ENCODE measurements at places on chromosomes 16 and 17.

GRCh38 chr17:45437465-45438283 lies 5.0 kb upstream of the ARHGAP27 start:
- no peak for DNase-seq

- no peak for DNase-seq
These were observed 1.2 kb downstream of the SNX20 start for GRCh38 chr16:50679676-50680555.

DNA sequence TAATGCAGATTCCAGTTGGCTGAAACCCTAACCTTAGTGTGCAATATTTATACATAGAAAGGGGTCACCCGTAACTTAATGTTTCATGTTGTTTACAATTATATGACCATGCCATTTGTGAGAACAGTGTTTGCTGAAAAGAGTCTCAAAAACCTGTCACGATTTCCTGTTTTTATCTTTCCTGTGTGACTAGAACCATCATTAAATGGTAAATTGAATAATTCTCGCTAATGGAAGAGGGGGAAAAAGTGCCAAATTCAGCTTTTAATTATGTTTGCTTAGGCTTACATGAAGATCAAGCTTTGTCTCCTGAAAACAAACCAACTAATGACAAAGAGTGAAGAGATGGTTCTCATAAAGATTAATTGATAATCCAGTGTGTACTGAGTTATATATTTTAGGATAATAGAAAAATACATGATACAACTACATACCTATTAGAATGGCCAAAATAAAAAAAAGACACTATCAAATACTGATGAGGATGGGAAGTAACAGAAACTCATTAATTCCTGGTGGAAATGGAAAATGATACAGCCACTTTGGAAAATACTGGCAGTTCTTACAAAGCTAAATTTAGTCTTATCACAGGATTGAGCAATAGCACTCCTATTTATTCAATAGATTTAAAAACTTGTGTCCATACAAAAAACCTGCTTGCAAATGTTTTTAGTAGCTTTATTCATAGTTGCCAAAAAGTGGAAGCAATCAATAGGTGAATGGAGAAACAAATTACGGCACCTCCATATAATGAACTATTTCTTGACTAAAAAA lies 141.7 kb downstream of the CDK5R1 start:
- DNase-seq: no peak

DNA sequence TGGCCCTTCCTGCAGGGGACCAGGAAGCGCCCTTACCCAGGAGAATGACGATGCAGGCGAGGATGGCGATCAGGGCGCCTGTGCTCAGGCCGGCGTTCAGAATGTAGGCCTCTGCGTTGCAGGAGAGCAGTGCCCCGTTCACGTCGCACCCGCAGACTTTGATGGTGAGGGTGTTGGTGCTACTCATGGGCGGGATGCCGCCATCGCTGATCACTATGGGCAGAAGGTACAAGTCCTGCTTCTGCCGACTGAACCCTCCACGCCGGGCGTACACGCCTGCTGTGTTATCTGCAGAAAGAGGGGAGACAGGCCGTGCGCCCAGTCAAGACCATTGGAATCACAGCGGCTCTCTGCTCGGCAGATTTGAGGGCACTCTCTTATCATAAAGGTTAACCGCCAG lies 171.1 kb downstream of the CDH11 start:
- no peak for DNase-seq

- no peak for DNase-seq
These were observed 3.4 kb downstream of the DNAJA2 start for GRCh38 chr16:46970089-46970488.

GRCh38 chr16:67396159-67397035 lies 3.1 kb upstream of the TPPP3 start:
- DNase-seq: no peak

- no peak for DNase-seq
These were observed 9.7 kb upstream of the TNS4 start for GRCh38 chr17:40511136-40511535.

DNA sequence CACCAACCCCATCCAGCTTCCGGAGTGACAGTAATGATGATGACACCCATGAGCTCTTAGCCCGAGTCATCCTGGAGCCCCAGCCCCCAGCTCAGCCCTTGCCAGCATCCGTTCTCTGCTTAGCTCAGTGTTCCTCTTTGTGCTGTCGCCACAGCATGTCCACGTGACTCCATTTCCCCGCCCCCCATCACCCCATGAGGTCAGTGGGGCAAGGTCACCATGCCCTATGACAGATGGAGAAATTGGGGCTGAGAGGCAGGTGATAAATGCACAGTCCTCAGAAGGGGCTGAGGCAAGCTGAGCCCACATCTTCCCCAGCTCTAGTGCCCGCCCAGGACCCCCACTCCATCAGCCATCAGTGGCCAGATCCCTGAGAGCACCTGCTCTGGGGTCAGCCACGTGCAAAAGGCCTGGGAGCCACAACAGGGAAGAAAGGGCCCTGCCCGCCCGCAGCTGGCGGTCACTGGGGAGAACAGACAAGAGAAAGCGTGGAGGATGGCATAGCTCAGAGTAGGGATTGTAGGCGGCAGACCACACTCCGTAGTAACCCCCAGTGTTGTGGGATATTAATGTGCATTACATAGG lies 17.1 kb downstream of the ITGB4 start:
- DNase-seq: no peak

DNA sequence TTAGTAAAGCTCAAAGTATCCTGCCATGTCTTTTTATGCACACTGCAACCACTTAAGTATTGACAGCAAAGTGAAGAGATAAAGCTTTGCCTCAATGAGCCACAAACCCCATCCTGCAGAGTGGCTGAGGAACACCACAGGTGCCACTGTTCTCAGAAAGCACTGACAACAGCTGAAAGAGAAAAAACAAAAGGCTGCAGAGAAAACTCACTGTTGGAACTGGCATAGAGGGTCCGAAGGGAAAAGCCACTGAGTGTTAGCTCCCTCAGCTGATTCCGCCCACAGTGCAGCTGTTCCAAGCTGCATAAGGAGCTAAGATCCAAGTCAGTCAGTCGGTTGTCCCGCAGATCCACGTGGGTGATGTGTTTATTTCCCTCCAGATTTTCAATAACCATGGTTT lies 48.3 kb downstream of the PHLPP2 start:
- DNase-seq: no peak

DNA sequence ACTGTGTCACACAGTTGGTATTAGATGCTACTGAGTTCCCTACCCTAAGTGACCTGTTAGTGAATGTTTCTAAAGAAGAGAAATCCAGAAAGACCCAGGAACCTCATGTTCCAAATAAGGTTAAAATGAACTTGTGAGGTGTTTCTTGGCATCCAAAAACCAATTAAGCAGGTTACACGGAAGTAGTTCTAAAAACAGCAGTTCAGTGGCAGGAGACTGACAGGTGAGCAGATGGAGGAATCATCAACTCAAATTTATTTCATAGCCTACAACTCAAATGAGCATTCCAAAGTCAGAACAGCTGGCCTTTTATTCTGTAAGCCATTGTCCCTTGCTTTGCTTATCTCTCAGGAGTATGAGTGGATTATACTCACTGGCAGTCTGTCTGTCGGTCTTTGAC lies 188.3 kb downstream of the IRX3 start:
- DNase-seq: no peak

DNA sequence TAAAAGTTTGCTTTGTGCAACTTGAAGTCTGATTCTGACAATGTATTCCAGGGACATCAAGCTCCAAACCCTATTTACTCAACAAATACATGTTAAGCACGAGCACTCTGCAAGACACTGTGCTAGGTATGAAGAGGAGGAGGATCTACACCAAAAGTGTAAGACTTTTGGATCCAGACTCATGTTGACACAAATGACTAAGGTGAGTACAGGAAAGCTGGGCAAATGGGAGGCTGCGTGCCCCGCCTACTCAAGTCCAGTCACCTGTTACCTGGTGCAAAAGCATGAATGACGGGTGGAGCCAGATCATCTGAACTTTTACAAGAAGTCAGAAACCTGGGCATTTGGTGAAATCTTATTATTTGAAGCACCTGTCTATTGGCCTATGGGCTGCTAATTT lies 120.7 kb downstream of the ABCC12 start:
- no peak for DNase-seq

- DNase-seq: no peak
These were observed 47.7 kb downstream of the TUBD1 start for GRCh38 chr17:59844884-59845594.

DNA sequence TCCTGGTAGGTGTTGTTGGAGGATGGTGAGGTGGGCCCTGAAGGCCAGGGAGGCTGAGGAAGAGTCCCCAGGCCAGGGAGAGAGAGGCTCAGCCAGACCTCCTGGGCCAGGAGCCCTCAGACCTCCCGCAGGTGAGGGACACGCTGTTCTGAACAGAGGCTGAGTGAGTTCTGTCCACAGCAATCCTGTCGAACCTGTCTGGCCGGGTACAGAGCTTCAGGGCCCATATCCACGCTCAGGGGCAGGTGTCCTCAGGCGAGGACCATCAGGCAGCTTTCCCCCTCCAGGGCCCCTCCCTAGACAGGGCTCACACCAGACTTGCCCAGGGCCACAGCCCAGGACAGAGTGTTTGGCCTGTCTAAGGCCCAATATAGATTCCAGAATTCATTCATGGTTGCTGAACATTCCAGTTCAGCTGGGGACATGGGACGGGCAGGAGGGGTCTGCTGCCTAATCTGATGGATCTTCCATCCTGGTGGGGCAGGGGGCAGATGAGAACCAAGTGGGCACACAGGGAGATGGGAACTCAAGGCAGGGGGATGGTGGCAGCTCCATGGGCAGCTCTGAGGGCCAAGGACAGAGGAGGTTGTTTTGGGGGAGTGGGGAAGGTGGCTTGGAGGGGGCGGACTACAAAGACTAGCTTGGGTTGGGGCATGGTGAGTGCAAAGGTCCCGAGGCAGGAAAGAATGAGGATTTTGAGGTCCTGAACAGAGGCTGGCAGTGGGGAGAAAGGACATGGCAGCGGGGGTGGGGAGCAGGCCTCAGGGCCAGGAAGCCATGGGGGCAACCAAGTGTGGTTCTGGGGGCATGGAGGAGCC lies 23.4 kb upstream of the MPRIP start:
- DNase-seq: no peak

Data from C1 segment of cervical spinal cord (tissue), 14 donors.